ENCODE measurements at places on chromosomes 7 and 10.

DNA sequence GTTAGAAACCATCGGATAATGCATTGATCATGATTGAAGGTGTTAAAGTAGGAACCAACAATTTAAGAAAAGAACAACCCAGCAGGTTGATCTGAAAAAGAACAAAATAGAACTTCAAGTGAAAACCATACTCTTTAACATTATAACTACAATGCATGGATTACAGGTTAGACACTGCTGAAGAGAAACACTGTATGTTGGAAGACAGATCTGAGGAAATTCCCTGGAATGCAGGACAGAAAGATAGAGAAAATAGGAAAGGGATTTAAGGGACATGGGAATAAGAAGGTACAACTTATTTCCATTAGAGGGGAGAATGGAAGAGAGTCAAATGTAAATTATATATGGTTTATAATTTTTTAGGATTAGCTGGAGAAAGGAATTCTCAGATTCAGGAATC is 303.3 kb downstream of the DNAJB6 start:
- no peak for DNase-seq

- DNase-seq: no peak
Measured at GRCh38 chr7:69518705-69519077, 79.6 kb upstream of the AUTS2 start.

GRCh38 chr7:24720283-24720682 is 37.0 kb downstream of the GSDME start:
- DNase-seq: no peak

DNA sequence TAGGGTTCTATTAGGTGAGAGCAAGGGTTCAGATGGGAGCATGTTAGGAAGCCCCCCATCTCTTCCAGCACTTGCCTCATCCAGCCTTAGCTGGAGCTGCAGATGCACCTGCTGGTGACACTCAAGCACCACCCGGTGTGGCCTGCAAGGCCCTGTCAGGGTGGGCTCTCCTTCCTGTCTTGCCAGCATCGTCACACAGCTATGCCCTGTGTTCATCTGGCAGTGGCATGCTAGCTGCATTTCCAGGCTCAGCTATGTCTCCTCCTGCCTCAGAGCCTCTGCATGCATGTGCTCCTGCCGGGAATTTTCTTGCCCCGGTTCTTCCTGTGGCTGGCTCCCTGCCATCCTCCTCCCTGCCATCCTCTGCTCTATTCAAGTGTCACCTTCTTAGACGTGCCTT is 129.7 kb upstream of the KLF6 start:
- DNase-seq: peak; percentile 16

GRCh38 chr7:28631995-28632394 is 219.7 kb downstream of the CREB5 start:
- DNase-seq: no peak

DNA sequence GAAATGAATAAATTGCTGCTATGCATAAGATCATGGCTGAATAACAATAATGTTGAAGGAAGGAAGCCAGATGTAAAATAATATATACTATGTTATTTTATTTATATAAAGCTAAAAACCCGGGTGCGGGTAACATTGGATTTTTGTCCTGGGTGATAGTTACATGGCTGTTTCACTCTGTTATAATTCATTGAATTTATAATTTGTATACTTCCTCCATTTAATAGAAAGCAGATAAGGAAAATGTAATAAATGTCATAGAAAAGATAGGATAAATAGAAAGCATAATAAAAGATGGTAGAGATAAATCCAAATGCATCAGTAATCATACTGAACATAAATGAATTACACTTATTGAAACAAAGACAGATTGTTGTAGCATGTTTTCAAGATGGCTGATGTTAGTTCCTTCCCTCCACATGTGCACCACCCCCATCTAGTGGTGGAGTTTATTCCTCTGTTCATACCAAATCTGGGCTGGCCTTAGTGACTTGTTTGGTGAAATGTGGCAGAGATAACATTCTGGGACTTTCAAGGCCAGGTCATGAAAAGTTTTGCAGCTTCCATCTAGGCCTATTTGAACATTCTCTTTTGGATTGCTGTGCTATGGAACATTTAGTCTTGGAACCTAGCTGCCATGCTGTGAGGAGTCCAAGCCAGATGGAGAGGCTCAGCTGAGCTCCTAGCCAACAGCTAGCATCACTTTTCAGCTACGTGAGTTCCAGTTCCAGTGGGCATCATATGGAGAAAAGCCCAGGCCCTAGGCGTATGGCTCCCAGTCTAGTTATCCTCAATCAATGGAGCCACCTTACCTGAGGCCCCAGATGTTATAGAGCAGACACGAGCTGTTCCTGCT is 46.9 kb downstream of the AHCYL2 start:
- peak; percentile 65 for DNase-seq

DNA sequence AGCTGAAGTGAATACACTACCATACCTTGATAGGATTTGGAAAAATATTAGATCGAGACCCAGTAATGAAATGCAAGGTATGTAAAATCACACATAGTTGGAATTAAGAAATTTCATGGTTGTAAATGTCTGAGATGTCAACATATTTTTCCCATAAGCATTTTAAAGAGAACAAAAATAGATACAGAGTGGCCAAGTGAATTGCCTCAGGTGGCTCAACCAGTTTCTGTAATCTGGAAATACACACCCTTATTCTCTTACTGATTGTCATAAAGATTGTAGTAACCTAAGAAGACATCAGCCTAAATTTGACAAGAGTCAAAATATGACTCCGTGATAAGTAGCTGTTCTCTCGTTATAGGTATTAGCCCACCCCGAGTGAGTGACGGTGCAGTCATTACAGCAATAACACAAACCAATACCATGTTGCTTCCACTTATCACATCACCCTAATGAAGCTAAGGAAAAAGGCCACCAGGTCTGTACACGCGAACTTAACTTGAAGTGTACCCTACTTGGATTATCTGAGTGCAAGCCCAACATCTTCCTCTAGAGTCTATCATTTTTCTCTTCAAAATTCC is 23.4 kb downstream of the PIK3AP1 start:
- DNase-seq: no peak

GRCh38 chr7:33760834-33761233 is 144.5 kb upstream of the BMPER start:
- DNase-seq: no peak
